ENCODE measurements at places on chromosomes 11 and 22. TPM values are rescaled to one million over a fixed set of nuclear protein-coding genes. Genes with fewer than 3 reads are reported as not detected.

PKNOX2 gene
- not detected for total RNA-seq

FAM227A gene
- 0.89 TPM for total RNA-seq

TCN1 gene
- not detected for total RNA-seq

A4GALT gene
- total RNA-seq: 10.4 TPM

PIH1D2 gene
- 1.8 TPM for total RNA-seq

KIAA0930 gene
- total RNA-seq: 32.7 TPM

POLR2F gene
- total RNA-seq: 50.0 TPM

VPREB1 gene
- total RNA-seq: not detected

SEC14L3 gene
- not detected for total RNA-seq

RAB38 gene
- total RNA-seq: 6.6 TPM

WNT11 gene
- total RNA-seq: not detected

MS4A7 gene
- total RNA-seq: not detected

DNAJB7 gene
- total RNA-seq: not detected

ZNF214 gene
- 1.4 TPM for total RNA-seq

NAA40 gene
- total RNA-seq: 4.7 TPM

TNNT3 gene
- total RNA-seq: not detected

PKP3 gene
- total RNA-seq: 27.0 TPM

NTM gene
- 2.3 TPM for total RNA-seq

TSPAN18 gene
- not detected for total RNA-seq

GNG3 gene
- 0.17 TPM for total RNA-seq

PIWIL4 gene
- 0.25 TPM for total RNA-seq

ANO5 gene
- 2.0 TPM for total RNA-seq

SLC29A2 gene
- 4.7 TPM for total RNA-seq

VWA5A gene
- 15.8 TPM for total RNA-seq
